ENCODE measurements at places on chromosomes 11 and 22.

GRCh38 chr22:48714231-48714630 is 1113.4 kb downstream of the BRD1 start:
- DNase-seq, result no peak

- no peak for DNase-seq
These were observed 153.6 kb downstream of the MAML2 start for GRCh38 chr11:96189351-96189750.

DNA sequence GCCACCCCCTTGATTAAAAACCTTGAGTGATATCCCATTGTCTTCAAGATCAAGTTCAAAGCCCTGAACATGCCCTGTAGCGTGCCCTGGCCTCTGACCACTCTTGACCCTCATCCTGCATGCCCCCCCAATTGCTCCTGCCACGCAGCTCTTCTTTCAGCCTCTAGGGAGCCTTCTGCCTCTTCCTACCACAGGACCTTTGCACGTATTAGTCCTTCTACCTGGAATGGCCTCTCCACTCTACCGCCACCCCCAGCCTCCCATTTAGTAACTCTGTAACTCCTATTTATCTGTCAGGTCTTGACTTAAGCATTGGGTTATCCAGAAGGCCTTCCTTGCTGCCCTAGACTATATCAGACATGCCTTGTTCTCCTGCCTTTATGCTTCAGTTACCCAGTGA is 203.6 kb downstream of the TRIM29 start:
- DNase-seq, result no peak

DNA sequence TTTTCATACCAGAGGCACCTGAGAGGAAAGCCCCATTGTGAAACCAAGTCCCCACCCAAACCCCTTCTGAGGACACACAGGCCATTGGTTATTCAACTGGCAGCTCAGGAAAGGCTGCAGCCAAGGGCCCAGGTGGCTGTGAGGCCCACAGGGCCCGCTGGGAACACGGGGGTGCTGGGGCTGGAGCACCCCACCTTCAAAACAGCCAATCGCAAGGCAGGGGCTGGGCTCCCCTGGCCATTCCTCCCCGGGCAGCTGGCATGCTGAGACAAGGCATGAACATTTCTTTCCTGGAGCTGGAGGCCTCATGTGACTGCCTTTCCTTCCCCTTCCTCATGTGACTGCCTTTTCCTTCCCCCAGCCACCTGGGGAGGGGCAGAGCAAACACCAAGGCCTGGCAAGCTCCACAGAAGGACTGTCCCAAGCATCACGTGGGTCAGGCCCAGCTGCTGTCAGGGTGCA is 76.9 kb downstream of the PIWIL3 start:
- no peak for DNase-seq

- no peak for DNase-seq
These were observed 38.4 kb downstream of the AMBRA1 start for GRCh38 chr11:46555267-46556054.

DNA sequence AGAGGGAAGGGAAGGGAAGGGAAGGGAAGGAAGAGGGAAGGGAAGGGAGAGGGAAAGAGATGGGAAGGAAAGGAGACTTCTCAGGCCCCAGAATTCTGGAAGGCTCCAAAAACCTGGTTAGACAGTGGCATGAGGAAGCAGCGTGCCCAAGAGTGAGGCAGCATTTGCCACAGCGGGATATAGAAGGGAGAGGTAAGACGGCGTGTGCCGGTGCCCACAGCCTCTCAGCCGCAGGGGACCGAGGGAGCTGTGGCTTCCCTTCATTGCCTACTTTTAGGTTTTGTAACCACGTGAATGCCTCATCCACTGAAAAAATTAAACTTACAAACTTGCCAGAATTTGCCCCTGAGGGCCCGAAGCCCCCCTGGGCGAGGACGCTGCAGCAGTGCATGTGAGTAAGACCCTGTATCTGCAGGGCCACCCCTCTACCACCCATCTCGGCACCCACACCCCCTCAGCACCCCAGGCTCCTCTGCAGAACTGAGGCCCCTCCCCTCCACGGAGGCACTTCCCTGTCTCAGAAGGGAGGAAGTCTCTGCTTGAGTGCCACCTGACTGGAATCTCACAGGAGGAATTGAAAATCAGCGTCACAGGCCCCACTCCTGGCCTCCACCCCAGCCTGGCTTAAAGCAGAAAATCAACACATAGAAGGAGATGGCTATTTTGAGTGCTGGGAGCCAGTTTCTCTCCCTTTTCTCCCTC is 58.1 kb downstream of the LINC01488 start:
- no peak for DNase-seq

DNA sequence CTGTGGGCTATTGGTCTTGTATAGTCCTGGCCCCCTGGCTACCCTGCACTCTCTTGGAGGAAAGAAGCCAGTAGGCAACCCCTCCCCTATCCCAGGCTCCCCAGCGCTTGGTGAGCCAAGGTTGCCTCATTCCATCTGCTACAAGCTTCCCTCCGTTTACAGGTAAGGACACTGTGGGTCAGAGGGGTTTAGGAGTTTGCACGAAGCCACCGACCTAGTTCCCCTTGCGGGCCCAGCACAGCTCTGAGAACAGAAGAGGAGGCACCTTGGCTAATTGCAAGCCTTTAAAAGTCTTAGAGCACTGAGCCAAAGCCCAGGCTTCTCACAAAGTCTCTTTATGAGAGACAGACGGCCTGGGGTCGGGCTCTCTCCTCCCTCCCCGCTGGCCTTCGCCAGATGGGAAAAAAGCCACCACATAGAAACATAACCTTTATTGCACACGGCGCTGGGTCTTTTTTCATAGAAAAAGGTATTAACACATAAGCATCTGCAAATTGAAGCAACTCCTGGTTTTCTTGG is 99.8 kb downstream of the CEP164 start:
- DNase-seq, result no peak

GRCh38 chr11:20027556-20028013 is 132.7 kb downstream of the DBX1 start:
- no peak for DNase-seq

GRCh38 chr11:119964136-119965025 is 173.5 kb downstream of the TRIM29 start:
- no peak for DNase-seq

DNA sequence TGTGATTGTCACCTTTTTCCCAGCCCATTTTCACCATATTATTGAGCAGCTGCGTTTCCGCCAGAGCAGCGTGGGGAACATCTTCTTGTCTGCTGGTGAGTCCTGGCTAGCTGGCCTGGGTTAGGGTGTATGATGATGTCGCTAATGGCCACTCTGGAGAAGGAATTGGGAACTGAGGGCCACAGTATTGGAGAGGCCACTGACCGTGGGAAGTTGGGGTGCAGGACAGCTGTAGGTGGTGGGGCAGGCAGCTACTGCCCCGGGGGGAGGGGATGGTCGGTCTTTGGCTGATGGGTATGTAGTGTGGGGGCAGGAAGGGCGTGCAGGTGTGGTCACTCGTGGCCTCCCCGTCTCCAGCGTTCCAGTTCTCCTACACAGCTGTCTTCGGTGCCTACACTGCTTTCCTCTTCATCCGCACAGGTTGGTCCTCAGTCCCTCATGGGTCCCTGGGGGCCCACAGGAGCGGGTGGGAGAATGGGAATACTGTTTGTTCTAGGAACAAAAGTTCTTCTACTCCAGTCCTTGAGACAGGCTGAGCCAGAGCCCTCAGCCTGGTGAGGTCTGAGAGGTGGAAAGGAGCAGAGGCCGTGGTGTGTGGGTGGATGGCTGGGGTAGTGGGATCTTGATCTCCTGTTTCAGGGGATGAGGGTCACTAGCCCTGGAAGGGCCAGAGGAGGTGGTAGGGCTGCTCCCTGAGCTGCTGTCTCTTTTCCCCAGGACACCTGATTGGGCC is 2.1 kb downstream of the RCE1 start:
- DNase-seq, result no peak

- no peak for DNase-seq
These were observed 5.7 kb upstream of the DGAT2 start for GRCh38 chr11:75762885-75763284.

GRCh38 chr11:86636275-86636674 is 36.1 kb downstream of the ME3 start:
- DNase-seq, result no peak

- DNase-seq, result no peak
These were observed 14.1 kb downstream of the PIK3IP1 start for GRCh38 chr22:31278151-31278621.

- no peak for DNase-seq
These were observed 89.5 kb upstream of the ISX start for GRCh38 chr22:34976474-34976873.

DNA sequence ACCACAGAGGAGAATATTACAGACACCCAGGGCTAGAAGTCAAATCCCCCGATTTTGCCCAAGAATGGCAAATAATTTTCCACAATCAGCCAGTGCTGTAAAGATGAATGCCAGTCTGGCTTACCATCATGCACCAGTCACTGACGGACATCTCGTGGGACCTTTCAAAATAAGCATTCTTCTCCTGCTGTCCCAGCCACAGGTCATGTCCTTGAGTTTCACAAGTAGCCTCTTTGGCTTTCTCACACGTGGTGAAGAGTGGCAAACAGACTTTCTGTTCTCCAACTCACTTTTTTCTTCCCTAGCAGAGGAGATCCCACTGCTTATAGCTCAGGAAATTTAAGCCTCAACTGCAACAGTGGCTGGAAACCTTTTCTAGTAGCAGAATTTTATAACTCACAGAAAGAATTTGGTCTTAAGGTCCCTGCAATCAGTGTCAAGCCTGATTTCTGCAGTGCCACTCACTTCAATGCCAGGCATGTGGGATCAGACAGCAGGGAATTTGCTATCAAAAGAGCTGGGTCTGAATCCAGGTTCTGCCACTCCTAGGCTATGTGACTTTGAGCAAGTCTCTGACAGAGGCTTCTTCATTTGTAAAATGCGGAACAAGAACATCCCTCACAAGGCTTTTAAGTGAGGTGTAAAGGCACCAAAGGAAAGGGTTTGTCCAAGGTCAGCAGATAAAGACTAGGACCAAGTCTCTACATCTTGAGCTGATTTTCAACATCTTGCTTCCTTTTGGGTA is 3.6 kb downstream of the PIK3IP1 start:
- DNase-seq, result no peak

- DNase-seq, result no peak
These were observed 1.5 kb downstream of the TCIRG1 start for GRCh38 chr11:68040101-68040956.

GRCh38 chr11:132948252-132948651 is 584.0 kb downstream of the OPCML start:
- DNase-seq, result no peak

GRCh38 chr11:70418130-70418529 is 19.8 kb downstream of the CTTN start:
- no peak for DNase-seq

DNA sequence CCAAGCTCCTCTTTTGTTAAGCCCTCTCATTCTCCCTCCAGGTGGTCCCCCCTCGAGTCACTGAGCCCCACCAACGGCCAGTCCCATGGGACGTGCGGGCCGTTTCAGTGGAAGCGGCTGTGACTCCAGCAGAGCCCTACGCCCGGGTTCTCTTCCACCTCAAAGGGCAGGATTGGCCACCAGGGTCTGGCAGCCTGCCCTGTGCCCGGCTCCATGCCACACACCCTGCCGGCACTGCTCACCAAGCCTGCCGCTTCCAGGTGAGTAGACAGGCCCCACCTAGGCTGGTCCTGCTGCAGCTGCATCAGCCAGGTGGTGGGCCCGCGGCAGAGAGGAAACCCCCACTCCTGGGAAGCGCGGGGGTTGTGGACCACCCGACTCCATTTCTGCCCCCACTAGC is 3.3 kb downstream of the TMEM132A start:
- no peak for DNase-seq

DNA sequence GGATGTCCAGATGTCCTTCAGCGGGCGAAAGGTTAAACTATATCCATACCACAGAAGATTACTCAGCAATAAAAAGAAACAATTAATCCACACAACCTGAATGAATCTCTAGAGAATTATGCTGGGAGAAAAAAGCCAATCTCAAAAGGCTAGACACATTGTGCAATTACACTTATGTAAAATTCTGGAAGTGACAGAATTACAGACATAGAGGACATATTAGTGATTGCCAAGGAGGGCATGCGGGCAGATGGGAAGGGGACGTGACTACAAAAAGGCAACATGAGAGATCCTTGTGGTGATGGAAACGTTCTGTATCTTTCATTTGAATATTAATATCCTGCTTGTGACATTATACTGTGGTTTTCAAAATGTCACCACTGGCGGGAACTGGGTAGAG is 103.5 kb upstream of the BMAL1 start:
- no peak for DNase-seq

DNA sequence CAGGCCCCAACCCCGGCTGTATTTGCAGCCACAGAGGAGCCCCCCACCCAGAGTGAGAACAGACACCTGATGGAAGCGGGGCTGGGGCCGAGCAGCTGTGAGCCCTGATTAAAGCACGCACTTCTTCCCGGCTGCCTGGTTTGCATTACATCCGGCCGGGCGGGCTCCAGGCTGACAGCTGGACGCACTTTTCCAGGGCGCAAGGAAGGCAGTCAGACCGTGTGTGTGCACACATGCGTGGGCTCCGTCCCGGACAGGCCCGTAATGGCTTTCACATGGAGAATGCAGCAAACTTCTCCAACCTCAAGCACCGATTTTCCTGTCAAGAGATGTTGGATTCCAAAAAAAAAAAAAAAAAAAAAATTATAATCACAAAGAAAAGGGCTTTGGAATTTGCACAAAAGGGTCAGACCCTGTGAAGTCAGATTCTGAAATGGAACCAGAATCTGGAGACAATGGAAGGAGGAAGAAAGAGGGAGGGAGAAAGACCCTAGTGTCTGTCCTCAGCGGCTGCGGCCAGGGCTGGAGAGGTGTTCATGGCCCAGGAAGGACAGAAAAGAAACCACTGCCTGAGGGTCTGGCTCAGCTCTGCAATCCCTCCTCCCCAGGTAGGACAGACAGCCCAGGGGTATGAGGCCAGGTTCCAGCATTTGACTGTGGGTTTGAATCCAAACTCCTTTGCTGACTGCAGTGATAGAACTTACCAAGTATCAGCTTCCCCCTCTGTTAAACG is 365.5 kb downstream of the MN1 start:
- DNase-seq, result no peak

DNA sequence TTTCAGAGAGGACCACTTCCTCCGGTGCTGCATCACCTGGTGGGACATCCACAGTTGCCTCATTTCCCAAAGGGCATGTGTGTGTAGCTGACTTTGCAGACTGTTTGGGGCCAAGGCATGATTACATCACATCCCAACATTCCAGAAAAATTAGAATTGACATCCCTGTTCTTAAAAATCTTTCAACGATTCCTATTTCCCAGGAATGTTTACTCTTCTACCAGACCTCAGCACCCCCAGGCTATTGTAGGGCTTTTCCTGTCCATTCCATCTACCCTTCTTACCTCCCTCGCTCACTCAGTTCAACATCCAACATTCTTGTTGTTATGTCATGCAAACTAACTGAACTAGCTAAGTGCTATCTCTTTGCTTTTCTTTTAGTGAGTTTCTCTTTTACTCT is 37.3 kb downstream of the PIWIL4 start:
- no peak for DNase-seq

GRCh38 chr22:45426387-45426786 is 12.9 kb downstream of the RIBC2 start:
- DNase-seq, result no peak

- no peak for DNase-seq
These were observed 356.3 kb downstream of the SOX6 start for GRCh38 chr11:16000065-16000464.
